NCI-H2029 (cell line): ENCODE measurements at places on chromosomes 16 and 17.

GRCh38 chr16:87045466-87046216 lies 271.6 kb downstream of the C16orf95 start:
- no peak for DNase-seq

GRCh38 chr16:18852647-18853046 lies 51.3 kb upstream of the ARL6IP1 start:
- no peak for DNase-seq

DNA sequence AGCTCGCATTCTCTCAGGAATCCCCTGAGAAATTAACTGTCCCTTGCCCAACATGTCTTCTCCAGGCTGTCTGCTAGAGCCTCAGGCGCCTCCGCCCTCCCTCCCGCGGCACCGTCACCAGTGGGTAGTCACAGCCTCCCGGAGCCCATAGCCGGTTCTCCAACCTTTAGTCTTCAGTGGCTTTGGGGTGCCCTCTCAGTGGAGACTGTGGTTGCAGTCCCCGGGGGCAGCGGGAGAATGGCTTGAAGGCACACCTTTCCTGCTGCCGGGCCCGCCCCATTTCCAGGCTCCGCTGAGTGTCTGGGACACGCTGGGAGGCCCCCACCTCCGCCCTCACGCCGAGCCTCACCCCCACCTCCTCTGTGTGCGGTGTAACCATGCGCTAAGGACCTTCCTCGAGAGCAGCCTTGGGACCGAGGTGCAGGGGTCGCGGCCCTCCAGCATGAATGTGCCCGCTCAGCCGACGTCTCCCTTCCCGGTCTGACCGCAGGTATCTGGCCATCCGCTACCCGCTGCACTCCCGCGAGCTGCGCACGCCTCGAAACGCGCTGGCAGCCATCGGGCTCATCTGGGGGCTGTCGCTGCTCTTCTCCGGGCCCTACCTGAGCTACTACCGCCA lies 1.7 kb downstream of the GALR2 start:
- no peak for DNase-seq

GRCh38 chr16:77660311-77660710 lies 62.0 kb upstream of the NUDT7 start:
- peak; percentile 1 for DNase-seq

- DNase-seq, result no peak
Observed at GRCh38 chr16:67942200-67942509, 1.8 kb downstream of the LCAT start.

DNA sequence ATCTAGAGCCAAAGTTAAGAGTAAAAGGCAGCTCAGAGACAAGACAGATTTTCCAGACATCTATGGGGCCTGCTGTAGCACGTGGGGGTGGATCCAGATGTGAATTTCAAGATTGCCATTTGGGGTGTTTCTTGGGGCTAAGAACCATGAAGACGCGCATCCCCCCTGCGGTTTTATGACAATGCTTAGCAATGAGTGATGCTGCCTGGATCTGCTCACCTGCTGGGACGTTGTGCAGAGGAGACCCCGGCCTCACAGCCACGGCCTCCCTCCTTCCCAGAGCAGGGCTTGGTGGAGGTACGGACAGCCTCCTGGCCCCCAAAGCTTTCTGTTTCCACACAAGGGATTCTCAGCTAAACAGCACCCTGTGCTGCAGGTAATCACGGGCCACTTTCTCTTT lies 151.5 kb upstream of the DYNLRB2 start:
- DNase-seq, result no peak

GRCh38 chr17:70677783-70678647 lies 508.7 kb downstream of the KCNJ2 start:
- no peak for DNase-seq

DNA sequence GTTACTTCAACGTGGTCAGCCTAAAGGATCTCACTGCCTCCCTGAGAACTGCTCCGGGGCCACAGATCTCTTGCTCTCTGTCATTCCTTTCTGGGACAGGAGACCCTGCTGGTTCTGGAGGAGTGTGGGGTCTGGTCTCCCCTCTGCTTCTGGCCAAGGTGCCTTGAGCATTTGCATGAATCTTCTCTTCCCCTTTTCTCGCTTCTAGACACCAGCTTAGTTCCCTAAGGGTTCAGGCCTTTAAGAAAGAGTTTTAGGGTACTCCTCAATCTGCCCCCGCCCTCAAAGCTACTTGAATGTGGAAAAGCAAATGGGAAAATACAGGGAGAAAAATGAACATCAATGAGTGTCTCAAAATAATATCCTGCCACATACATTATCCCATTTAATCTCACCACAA lies 48.1 kb downstream of the WSB1 start:
- no peak for DNase-seq

- no peak for DNase-seq
Observed at GRCh38 chr17:44108440-44109311, 14.8 kb downstream of the HDAC5 start.

DNA sequence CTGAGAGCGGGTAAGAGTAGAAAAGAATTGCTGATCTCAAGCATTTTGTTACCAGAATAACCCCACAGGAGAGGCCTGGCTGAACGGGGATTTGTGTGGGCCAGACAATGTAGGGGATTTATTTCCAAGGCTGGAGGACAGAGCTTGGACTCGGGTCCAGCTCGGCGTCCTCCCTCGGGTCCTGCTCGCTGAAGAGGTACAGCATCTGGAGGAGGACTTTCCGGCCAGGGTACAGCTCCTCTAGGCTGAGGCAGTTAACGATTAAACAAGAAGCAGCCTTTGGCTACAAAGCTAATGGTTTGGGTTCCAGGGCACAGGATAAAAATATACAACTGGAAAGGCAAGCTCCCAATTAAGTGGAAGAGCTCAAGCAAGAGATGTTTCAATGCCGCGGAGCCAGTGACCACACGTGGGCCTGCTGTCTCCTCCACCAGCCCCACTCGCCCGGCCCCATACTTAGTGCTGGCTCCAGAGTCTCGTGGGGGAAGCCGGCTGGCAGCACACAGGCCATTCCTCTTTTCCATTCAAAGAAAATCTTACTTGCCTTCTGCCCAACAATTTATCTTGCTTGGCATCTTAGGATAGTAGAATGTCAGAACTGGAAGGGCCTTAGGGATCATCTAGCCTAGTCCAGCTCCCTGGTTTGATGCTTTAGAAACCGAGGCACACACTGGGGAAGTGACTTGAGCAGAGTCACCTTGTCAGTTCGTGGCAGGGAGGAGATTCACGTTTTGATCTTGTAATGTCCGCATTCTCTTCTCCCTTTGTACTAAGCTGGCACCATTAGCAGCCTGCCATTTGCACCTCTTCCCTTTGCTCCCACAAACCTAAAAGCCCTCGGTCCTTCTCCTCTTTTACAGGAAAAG lies 85.9 kb upstream of the TBX2 start:
- no peak for DNase-seq

DNA sequence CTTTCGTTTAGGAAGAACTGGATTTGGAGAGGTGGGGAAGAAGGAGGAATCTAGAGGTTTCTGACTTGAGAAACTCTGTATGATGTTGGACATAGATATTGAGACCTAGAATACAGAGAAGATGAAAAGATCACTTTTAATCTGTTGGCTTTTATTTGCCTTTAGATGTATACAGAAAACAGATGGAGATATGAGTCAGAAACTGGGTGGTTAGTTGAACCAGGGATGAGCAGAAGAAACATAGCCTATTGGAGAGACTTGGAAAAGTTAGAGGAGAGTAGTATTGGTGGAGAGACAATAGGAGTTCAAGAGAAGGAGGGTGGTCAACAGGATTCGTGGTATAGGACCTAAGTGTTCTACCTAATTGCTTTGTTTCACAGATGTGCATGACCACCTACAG lies 5.1 kb downstream of the PHAF1 start:
- DNase-seq, result no peak

GRCh38 chr16:23406546-23407240 lies 46.3 kb downstream of the COG7 start:
- no peak for DNase-seq

DNA sequence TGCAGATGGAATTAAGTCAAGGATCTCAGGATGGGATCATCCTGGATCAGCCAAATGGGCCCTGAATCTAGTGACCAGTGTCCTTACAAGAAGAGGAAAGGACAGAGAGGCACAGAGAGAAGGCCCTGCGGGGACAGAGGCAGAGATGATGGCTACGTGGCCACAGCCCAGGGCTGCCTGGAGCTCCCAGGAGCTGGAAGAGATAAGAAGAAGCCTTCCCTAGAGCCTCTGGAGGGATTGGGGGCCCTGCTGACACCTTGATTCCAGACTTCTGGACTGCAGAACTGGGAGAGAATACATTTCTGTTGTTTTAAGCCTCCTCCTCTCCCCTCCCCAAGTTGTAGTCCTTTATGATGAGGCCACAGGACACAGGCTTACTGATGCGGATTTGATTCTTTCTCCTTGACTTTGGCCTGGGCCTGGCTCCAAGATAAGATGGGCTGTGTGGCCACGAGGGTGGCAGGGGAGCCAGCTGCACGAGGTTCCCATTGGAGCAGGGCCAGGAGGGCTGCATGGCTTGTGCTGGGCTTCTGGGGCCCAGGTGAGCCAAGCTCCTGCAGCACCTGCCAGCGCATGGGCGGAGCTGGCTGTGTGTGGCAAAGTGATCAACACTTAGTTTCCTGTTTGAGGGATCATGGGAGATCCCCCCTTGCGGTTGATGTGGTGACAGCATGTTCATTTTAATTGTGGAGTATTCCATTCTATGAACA lies 146.1 kb downstream of the IRF8 start:
- DNase-seq, result peak; percentile 69

DNA sequence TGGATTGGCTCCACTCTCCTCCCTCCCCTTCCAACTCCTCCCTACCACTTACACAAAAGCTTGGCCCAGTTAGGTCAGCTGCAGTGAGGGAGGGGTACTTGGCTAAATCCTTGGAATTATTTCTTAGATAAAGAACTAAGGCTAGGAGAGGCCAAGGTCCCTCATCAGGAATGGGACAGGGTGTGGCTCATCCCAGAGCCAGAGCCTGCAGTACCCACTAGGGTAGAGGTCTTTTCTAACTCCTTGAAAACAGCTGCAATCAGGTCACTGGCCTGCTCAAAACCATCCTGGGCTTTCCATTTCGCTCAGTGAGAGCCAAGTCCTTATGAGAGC lies 1.9 kb upstream of the SLC46A1 start:
- no peak for DNase-seq

GRCh38 chr16:75462806-75463205 lies 1.7 kb downstream of the TMEM170A start:
- DNase-seq, result no peak

- no peak for DNase-seq
Observed at GRCh38 chr16:89026121-89026612, 49.2 kb upstream of the CBFA2T3 start.
